Spleen (tissue), 13 donors: ENCODE measurements at places on chromosomes 16 and 17. TPM values are rescaled to one million over a fixed set of nuclear protein-coding genes. Genes with fewer than 3 reads are reported as not detected.

GRCh38 chr16:9854675-9855074 is 327.6 kb downstream of the GRIN2A start:
- no peak for DNase-seq

GRCh38 chr16:50072730-50073129 is 7.0 kb downstream of the HEATR3 start:
- no peak for DNase-seq

DNA sequence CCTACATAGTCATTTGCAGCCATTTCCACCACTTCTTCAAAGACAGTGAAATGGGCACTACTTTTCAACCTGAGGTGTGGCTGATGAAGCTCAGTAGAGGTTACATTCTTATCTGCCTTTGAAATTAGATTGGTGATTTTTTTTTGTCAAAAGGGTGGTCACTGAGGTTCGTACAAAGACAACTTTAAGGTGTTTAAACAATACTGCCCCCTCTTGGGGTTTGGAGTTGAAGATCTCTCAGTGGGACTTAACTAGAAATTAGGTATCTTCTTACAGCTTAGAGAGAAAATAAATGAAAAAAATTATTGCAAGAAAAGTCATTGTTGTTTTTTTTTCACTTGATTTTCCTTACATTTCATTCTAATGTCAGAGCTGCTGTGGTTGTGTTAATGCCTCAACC is 713.2 kb downstream of the CDH11 start:
- no peak for DNase-seq

DNA sequence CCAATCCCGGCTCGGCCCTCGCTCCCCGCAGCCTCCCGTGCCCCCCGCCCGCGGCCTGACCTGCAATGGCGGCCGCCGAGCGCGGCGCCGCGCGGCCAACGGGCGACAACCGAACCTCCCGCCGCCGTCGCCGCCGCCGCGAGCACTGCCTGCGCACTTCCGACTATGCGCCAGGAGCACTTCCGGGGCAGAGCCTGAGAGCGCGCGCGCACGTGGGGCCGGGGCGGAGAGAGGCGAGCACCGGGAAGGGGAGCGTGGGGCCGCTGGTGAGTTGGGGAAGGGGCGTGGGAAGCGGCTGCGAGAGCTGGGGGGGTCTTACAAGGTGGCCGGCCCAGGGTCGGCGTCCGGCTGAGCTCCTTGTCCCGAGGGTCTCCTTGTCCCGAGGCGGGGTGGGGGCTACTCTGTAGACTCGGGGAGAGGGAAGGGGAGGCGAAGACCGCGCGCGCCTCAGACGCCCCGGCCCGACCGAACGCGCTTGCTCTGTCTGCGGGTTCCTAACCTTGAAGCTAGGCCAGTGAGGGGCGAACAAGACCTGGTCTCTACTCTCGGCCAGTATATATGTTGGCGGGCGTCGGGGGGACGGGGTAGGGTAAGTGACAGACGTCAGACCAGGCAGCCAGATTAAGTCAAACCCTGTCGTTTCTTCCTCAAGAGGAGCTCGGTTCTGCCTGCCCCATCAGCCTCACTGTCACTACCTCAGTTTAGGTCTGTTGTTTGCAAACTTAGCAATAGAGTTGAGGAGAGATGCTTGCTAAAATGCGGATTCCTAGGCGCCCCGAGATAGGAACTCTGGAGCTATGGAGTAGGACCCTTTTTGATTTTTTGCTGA is at the start of the genes CHTF8 and UTP4:
Gene CHTF8, minus strand, starts transcription at position 165 of the 829 bp plus-strand sequence. CDS start 11,130 bp downstream, outside the sequence.
Gene UTP4, plus strand, starts transcription at position 226 of the 829 bp plus-strand sequence. CDS start 811 bp downstream, outside the sequence.
- DNase-seq, result peak; percentile 97

DNA sequence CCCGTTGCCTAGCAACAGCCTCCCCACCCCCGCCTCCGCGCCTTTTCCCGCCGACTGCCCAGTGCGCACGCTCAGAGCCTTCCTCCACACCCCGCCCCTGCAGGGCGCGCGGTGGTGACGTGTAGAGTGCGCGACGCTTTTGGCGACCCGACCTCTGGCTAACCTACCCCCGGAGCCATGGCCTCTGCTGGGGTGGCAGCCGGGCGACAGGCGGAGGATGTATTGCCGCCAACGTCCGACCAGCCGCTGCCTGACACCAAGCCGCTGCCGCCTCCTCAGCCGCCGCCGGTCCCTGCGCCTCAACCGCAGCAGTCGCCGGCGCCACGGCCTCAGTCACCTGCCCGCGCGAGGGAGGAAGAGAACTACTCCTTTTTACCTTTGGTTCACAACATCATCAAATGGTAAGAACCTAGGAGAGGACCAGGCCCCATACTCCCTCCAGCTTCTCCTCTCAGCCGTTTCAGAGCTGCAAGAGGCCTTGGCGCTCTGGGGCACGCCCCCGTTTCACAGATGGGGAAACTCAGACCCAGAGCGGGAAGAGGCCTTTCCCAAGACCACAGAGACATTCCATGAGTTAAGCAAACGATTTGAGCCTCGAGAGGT is at the start of gene MED9:
Gene MED9, plus strand, starts transcription at position 136 of the 603 bp plus-strand sequence. Its CDS starts 42 bp downstream, at position 178.
- DNase-seq, result peak; percentile 97

GRCh38 chr16:68310437-68310773 is 341 bp downstream of the SLC7A6OS start:
- DNase-seq, result peak; percentile 89

Gene PRSS22
- polyA plus RNA-seq, result 0.19 TPM

GRCh38 chr16:64450177-64450576 is 671.7 kb downstream of the CDH11 start:
- no peak for DNase-seq

GRCh38 chr17:978103-979093 is 1.2 kb downstream of the NXN start:
- DNase-seq, result peak; percentile 80
